Umbilical cord (tissue), 2 donors: ENCODE measurements at places on chromosomes 7 and 10.

DNA sequence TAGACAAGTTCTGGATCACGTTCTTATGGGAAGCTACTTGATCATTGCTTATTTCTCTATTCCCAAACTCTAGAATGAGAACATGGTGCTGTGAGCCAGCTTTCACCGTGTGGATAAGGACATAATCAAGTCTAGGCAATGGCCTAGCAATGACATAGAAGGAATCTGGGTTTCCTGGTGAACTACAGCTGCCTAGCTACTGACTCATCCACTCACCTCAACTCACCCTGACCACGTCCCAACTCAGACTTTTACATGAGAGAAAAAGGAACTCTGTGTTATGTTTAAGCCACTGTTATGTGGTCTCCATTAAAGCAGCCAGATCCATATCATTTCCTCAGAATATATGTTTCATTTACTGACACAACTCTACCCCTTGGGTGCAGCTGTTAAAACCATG, 18.8 kb upstream of the MET start:
- peak; percentile 39 for DNase-seq

- no peak for DNase-seq
Measured at GRCh38 chr10:22483132-22483531, 137.8 kb downstream of the SPAG6 start.

DNA sequence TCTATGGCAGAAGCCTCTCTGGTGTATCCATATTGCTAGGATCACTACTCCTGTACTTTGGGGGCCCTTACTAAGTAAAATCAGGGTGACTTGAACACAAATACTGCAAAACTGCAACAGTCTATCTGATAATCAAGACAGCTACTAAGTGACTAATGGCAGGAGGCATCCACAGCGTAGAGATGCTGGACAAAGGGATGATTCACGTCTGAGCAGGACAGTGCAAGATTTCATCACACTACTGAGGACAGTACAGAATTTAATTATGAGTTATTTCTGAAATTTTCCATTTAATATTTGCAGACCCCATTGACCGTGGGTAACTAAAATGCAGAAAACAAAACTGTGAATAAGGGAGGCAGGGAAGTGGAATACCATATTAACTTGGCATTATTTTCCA, 10.4 kb downstream of the CUL2 start:
- no peak for DNase-seq

GRCh38 chr10:78717200-78717599, 351.6 kb upstream of the ZMIZ1 start:
- DNase-seq = no peak

DNA sequence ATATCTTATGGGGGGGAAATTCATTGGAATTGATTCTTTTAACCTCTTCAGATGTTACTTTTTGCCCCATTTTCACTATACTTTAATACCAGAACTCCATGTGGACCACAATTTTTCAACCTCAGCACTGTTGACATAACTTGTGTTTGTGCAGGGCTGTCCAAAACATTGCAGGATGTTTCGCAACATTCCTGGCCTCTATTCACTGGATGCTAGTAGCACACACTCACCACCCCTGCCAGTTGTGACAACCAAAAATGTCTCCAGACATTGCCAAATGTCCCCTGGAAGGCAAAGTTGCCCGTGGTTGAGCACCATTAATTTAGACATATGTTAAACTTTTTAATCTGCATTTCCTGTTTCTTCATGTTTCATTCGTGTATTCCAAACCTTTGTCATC, 234.7 kb downstream of the GFRA1 start:
- DNase-seq = no peak

DNA sequence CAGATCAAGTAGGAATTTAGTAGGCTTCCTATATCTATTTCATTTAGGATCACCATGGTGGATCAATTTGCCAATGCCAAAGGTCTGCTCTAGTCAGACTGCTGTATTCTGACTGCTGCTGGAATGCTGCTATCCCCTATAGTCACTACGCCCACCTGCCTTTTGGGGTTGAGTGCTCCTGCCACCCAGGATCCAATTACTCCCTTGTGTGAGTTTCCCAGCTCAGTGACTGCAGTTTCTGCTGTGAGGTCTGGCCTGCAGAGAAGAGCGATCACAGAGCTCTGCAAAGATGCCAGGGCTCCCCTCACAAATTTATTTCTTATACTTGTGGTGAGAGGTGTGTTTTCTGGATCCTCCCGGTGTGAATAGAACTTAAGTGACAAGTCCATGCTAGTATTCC, 88.1 kb upstream of the FOXI2 start:
- no peak for DNase-seq
